ENCODE measurements at places on chromosomes 7 and 10. TPM values are rescaled to one million over a fixed set of nuclear protein-coding genes. Genes with fewer than 3 reads are reported as not detected.
A peak's percentile ranks its signal among the peaks of the same experiment; 100 is the strongest.

DNA sequence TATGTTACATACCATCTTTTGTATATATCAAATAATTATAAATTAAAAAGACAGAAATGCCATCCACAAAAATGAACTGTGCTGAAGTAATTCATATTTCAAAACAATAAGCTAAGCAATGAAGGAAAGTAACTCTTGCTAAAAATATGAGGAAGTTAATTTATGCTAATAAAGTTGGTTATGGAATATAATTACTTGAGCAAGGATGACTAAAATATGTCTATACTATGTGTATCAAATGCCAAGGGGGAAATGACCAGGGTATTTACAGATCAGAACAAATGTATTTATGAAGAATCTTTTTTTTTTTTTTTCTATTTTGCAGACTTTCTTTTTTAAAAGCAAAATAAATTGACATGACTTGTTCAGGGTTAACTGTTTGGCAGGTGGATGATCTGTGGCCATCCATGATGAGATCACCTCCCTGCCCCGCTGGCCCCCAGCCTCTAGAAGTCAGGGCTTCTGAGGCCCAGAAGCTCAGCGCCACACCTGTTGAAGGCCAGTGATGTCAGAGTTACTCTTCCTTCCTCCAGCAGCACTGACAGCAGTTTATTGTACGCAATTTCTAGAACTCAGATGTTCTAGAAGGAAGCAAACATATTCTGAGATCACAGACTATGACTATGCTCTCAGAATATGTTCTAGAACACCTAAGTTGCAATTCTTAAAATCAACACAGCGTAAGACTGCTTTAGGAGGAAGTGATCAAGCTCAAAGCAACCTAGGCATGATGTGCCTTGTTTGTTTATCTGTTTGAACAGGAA lies 196.1 kb upstream of the KLF14 start:
- H3K4me3 ChIP-seq: no peak overlapping the region
- no peaks in the 10 kb centered on the region for H3K4me1 ChIP-seq
- no peaks in the 10 kb centered on the region for H3K27me3 ChIP-seq
- H3K27ac ChIP-seq: no peak overlapping the region

GRCh38 chr7:156829669-156830336 lies 63.2 kb downstream of the LMBR1 start:
- no peak for DNase-seq
- no peak overlapping the region for H3K4me3 ChIP-seq
- no peaks in the 10 kb centered on the region for H3K4me1 ChIP-seq

GRCh38 chr10:6200734-6201515 lies 1.8 kb upstream of the PFKFB3 start:
- peak overlapping the region; percentile 27 for H3K4me3 ChIP-seq
- no peak overlapping the region for H3K27ac ChIP-seq
- DNase-seq: no peak
- H3K36me3 ChIP-seq: no peaks in the 10 kb centered on the region

GRCh38 chr7:1225441-1226185 lies 7.1 kb upstream of the UNCX start:
- H3K4me1 ChIP-seq: peaks cover 6% of the 10 kb centered on the region
- peaks cover 95% of the 10 kb centered on the region for H3K27me3 ChIP-seq
- DNase-seq: peak; percentile 49
- no peak overlapping the region for H3K27ac ChIP-seq

DNA sequence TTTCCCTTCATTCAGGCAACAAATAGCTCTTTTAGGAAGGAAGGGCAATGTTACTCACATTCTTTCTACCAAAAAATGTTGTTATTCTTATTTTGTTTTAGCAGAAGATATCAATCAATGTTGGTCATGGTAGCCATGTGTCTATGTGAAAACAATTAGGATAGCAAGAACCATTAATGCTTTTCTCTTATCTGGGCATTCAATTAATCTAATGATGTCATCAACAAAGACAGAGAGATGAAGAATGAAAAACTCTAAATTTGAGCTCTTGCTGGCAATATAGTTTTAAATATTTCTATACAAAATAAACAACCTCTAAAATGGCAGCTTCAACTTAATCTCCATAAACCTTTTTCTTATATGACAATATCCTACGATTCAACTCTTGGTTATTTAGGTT lies 353.7 kb upstream of the ANKRD30A start:
- H3K27me3 ChIP-seq: no peaks in the 10 kb centered on the region
- H3K4me1 ChIP-seq: no peaks in the 10 kb centered on the region
- no peak overlapping the region for H3K27ac ChIP-seq
- H3K36me3 ChIP-seq: no peaks in the 10 kb centered on the region

Gene MSMB
- 11.0 TPM for polyA plus RNA-seq

DNA sequence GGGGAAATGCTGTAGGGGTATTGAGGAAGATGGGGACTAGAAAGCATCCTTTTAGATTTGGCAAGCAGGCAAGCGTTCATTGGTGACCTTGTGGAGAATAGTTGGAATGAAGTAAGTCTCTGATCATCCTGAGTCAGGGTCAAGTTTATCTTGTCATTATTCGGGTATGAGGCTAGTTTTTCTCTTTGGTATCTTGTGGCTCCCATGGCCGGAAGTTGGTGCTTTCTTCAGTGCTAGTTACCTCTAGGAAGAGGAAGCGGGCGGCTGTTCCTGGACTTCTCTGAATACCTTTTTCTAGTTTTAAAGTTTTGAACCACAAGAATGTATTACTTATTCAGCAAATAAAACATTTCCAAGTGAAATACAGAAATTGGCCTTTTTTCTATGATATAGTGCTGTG lies 9.2 kb downstream of the CREM start:
- no peak overlapping the region for H3K27ac ChIP-seq
- DNase-seq: no peak
- no peaks in the 10 kb centered on the region for H3K27me3 ChIP-seq
- H3K36me3 ChIP-seq: no peaks in the 10 kb centered on the region
- no peak overlapping the region for H3K4me3 ChIP-seq

GRCh38 chr10:118701529-118702323 lies 53.0 kb downstream of the CACUL1 start:
- H3K27ac ChIP-seq: no peak overlapping the region
- H3K36me3 ChIP-seq: no peaks in the 10 kb centered on the region
- no peaks in the 10 kb centered on the region for H3K4me1 ChIP-seq
- no peak for DNase-seq

Gene ADCYAP1R1
- polyA plus RNA-seq: 0.17 TPM

Gene SPDYE9
- polyA plus RNA-seq: 0.38 TPM

DNA sequence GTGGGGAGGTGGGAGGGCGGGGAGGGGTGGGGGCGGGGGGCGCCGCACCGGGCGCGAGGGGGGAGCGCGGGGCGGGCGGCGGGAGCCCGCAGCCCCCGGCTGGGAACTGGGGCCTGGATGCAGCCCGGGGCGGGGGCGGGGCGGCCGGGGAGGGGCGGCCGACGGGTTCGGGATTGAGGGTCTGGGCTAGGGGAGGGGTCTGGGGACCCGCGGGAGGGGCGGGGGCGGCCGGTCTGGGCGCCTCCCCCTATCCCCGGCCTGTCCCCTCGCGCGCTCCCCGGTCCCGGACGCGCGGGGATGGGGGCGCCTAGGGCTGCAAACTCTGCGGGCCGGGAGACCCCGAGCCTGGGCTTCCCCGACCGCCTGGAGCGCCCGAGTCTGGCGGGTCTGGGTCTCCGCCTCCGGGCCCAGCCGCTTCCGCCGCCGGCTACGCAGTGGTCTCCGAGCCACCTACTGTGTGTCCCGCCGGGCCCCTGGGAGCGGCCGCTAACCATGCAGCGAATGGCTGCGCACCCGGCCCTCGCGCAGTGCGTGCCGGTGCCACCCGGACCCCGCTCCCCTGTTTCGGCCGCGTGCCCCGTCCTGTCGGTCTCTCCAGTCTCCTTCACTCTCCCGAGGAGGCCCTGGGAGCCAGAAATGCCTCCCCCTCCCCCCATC lies 375 bp upstream of the FGF8 start:
- H3K4me3 ChIP-seq: no peak overlapping the region
- H3K27me3 ChIP-seq: peaks cover 77% of the 10 kb centered on the region
- no peak for DNase-seq
- H3K27ac ChIP-seq: no peak overlapping the region

DNA sequence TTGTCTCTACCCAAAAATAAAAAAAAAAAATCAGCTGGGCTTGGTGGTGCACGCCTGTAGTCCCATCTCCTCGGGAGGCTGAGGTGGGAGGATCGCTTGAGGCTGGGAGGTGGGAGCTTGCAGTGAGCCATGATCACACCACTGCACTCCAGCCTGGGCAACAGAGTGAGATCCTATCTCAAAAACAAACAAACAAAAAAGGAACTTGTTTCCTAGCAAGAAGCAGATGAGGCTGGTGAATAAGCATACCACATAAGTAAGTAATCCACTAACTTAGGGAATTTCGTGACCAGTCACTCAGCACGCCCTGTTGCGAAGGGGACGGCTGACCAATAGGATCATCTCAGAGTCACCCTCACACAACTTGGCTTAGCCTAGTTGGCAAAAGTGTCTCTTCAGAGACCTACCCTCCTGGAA lies 64.6 kb downstream of the CUX1 start:
- peaks cover 46% of the 10 kb centered on the region for H3K4me1 ChIP-seq
- H3K27ac ChIP-seq: peak overlapping the region; percentile 91
- no peak overlapping the region for H3K4me3 ChIP-seq
- no peaks in the 10 kb centered on the region for H3K36me3 ChIP-seq

Gene MRPL43
- polyA plus RNA-seq: 111 TPM

Gene VENTX
- not detected for polyA plus RNA-seq

DNA sequence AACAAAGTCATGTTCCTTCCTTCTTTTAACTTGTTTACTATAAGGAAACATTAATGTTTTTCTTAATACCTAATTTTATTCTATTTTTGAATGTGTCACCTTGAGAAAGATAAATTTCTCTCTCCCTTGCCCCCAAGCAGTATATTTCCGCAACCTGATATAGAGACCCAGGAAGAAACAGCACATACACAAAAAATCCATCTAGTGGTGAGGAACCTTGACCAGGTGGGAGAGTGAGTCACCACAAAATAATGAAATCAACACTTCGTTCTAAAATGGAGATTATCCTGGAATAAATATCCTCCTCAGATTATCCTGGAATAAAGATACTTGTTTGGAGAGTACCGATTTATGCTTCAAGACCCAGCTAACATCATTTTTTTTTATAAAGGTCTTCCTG lies 232.9 kb upstream of the PTN start:
- no peak overlapping the region for H3K27ac ChIP-seq
- no peak for DNase-seq
- H3K36me3 ChIP-seq: no peaks in the 10 kb centered on the region

Gene TAC1
- polyA plus RNA-seq: 0.38 TPM

Gene ERVW-1
- 0.23 TPM for polyA plus RNA-seq

Gene SFTPA1
- not detected for polyA plus RNA-seq

- no peaks in the 10 kb centered on the region for H3K27me3 ChIP-seq
- no peak overlapping the region for H3K27ac ChIP-seq
- no peaks in the 10 kb centered on the region for H3K36me3 ChIP-seq
- DNase-seq: no peak
- no peak overlapping the region for H3K4me3 ChIP-seq
Observed at GRCh38 chr10:84739641-84740040, 411.3 kb downstream of the CCSER2 start.

- H3K27me3 ChIP-seq: no peaks in the 10 kb centered on the region
- no peak for DNase-seq
- no peaks in the 10 kb centered on the region for H3K4me1 ChIP-seq
- no peak overlapping the region for H3K27ac ChIP-seq
Observed at GRCh38 chr7:39324139-39324760, 242.0 kb upstream of the YAE1 start.

Gene ITIH2
- polyA plus RNA-seq: 70.2 TPM

Gene LRRC18
- not detected for polyA plus RNA-seq

Gene CLDN3
- 125 TPM for polyA plus RNA-seq

DNA sequence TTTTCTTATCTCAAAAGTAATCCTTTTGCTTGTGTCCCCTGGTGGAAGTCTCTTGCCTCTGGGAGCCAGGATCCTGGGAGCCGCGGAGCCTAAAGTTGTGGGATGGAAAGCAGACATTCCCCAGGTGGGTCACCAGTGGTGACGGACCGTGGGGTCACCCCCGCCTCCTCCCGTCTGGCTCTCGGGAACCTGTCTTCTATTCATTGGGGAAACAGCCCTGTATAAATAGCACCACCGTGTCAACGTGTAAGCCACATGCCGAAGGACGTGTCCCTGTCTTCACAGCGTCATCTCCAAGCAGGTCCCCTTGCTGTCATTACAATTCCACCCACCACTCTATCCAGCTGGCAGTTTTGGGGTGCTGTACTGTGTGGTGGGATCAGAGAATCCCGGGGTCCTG lies 87.5 kb downstream of the ELFN1 start:
- no peak overlapping the region for H3K4me3 ChIP-seq
- H3K4me1 ChIP-seq: no peaks in the 10 kb centered on the region
- H3K27ac ChIP-seq: no peak overlapping the region
- H3K36me3 ChIP-seq: no peaks in the 10 kb centered on the region

Gene PAPOLB
- not detected for polyA plus RNA-seq

Gene RBP3
- polyA plus RNA-seq: 1.1 TPM

- no peaks in the 10 kb centered on the region for H3K36me3 ChIP-seq
- H3K27me3 ChIP-seq: no peaks in the 10 kb centered on the region
- H3K4me3 ChIP-seq: no peak overlapping the region
- no peak for DNase-seq
- peaks cover 5% of the 10 kb centered on the region for H3K4me1 ChIP-seq
Observed at GRCh38 chr10:42635098-42635497, 3.3 kb downstream of the ZNF33B start.

Gene NAMPT
- 71.8 TPM for polyA plus RNA-seq

Gene KCP
- polyA plus RNA-seq: 3.3 TPM

DNA sequence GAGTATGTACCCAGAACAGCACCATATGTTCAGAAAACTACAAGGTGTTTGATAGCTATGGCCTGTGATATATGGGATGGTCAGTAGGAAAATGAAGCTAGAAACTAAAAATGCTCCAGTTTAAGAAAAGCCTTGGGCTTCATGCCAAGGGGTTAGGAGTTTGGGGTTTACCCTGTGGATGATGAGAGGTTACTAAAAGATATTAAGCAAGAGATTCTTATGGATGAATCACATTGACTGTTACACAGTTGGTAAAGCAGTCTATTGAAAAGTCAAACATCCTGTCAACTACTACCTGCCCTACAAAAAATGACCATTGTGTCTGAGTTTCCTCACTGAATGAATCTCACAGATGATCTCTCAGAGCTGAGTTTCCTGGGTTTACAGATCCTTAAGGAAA lies 166.2 kb upstream of the INHBA start:
- H3K4me1 ChIP-seq: no peaks in the 10 kb centered on the region
- no peak for DNase-seq
- no peaks in the 10 kb centered on the region for H3K27me3 ChIP-seq
- H3K36me3 ChIP-seq: no peaks in the 10 kb centered on the region
- H3K4me3 ChIP-seq: no peak overlapping the region
- H3K27ac ChIP-seq: no peak overlapping the region

GRCh38 chr10:19724287-19724686 lies 91.9 kb upstream of the PLXDC2 start:
- no peaks in the 10 kb centered on the region for H3K27me3 ChIP-seq
- DNase-seq: no peak
- no peaks in the 10 kb centered on the region for H3K36me3 ChIP-seq
- no peaks in the 10 kb centered on the region for H3K4me1 ChIP-seq

Gene SEMA3C
- polyA plus RNA-seq: 34.8 TPM

GRCh38 chr7:151494298-151495284 lies 25.1 kb downstream of the RHEB start:
- H3K36me3 ChIP-seq: no peaks in the 10 kb centered on the region
- H3K4me1 ChIP-seq: peaks cover 31% of the 10 kb centered on the region
- no peak overlapping the region for H3K27ac ChIP-seq
- H3K4me3 ChIP-seq: no peak overlapping the region
- no peak for DNase-seq

Gene CRHR2
- 0.19 TPM for polyA plus RNA-seq

Gene SEMA3A
- 20.2 TPM for polyA plus RNA-seq

Gene SVOPL
- polyA plus RNA-seq: 0.44 TPM

Gene MUC3A
- polyA plus RNA-seq: 9.4 TPM

- no peaks in the 10 kb centered on the region for H3K27me3 ChIP-seq
- DNase-seq: no peak
- no peaks in the 10 kb centered on the region for H3K4me1 ChIP-seq
Observed at GRCh38 chr10:44063686-44064085, 321.2 kb downstream of the CXCL12 start.

All from hepatocyte (in vitro differentiated cells).